ENCODE measurements at places on chromosomes 5 and 9.

- DNase-seq = no peak
Measured at GRCh38 chr5:17184588-17184987, 32.8 kb upstream of the BASP1 start.

DNA sequence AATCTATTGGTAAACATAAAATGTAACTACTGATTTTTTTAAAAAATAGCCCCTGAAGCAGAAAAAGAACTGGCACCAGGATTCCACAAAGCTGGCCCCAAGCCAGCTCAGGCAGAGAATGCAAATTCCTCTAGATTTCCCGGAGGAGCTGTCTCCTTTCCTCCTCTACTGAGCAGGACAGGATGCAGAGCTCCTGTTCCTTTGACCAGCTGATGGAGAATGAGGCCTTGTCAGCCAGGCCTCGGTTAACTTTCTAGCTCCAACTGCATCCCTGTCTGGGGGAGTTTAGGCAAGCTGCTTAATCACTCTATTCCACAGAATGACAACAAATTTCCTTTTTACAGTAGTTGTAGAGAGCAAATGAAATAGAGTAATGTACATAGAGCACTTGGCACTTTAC lies 155.5 kb downstream of the GNAQ start:
- no peak for DNase-seq

GRCh38 chr5:30874241-30875034 lies 319.0 kb upstream of the CDH6 start:
- DNase-seq = no peak

DNA sequence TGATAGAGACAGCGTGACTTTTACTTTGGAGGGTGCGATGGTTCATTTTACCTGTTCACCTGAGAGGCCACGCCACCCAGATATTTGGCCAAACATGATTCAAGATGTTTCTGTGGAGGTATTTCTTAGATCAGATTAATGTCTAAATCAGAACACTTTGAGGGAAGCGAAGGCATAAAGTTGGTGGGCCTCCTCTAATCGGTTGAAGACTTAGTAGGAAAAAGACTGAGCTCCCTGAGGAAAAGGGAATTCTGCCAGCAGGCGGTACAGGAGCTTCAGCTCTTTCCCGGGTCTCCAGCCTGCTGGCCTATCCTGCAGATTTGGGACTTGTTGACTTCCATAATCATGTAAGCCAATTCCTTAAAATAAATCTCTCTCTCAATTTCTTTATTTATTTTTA lies 7.0 kb upstream of the LAMC3 start:
- no peak for DNase-seq

GRCh38 chr5:113581388-113581787 lies 67.9 kb downstream of the YTHDC2 start:
- DNase-seq = no peak

DNA sequence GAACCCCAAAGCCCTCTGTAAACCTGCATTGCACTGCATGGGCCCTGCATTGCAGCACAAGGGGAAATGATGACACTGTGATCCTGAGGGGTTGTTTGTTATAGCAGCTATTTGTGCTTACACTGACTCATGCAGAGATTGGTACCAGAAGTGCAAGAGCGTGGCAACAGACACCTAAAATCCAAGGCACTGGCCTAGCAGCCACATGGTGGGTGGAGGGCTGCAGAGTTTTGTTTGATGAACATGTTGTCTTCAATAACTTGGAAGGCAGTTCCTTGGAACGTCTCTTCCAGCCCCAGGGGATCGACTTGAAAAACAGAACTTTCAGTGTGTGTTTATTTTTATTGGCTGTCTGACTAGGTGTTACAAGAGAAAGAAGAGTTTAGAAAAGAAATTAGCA lies 14.5 kb downstream of the FCN2 start:
- DNase-seq = no peak

DNA sequence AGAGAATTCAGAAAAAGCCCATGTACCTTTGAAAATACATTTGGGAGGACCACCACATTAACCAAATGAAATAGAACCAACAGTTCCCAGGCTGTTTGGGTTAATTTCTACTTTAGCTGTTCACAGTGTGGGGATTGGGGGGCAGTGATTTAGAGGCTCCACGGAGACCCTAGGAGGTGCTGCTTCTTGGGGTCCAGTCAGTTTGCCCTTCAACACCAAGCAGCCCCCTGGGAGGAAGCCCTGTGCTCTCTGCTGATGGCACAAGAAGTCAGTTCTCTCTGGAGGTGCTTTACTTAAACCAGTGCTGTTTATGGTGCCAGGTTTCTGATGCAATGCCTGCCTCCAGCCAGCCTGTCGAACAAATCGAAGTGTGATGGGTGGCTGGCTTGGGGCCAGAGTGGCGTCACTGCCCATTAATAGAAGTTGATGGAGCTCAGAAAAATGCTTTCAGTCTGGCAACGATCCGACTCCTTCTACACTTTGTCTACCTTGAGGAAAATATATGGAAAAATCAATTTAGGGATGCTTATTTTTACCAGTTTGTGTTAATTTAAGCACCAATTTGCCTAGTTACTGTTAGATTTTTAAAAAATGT lies 134.0 kb downstream of the SNX18 start:
- no peak for DNase-seq

GRCh38 chr9:123682746-123683145 lies 247.2 kb downstream of the DENND1A start:
- DNase-seq = no peak

DNA sequence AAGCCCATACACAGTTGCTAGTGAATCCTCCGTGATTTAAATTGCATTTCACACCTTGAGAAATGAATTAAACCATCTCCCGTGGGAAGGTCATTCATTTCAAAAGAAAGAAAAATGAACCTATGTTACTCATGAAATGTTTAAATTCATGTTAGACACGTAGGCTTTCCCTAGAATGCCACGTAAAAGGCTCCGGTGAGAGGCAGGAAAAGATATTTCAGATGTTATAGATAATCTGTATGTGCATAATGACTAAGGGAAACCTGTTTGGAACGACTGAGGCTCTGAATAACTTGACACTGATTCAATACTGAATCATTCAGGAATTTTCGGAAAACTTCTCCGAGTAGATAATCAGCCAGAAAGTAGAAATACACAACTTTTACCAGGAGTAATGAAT lies 134.3 kb upstream of the ICE1 start:
- DNase-seq = no peak

GRCh38 chr9:12717907-12718306 lies 24.7 kb downstream of the TYRP1 start:
- no peak for DNase-seq

GRCh38 chr5:1948663-1949191 lies 66.0 kb upstream of the IRX4 start:
- no peak for DNase-seq

GRCh38 chr5:151448038-151448985 lies 909 bp downstream of the SLC36A1 start:
- DNase-seq = no peak

DNA sequence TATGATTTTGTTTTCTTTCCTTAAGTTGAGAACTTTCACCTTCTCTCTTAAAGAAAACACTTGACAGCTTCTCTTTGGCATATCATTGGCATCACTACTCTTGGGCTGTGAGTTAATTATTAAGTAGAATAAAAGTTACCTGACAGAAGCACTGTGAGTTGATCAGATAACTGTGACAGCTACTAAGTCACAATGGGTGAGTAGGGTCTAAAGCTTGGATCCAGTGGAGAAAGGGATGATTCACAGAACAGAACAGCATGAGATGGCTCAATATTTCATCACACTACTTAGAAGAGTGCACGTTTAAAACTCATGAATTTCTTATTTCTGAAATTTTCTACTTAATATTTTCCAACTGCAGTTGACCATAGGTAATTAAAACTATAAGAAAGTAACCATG lies 268.5 kb upstream of the NMUR2 start:
- DNase-seq = no peak

GRCh38 chr5:44727100-44727499 lies 81.6 kb upstream of the MRPS30 start:
- DNase-seq = no peak

DNA sequence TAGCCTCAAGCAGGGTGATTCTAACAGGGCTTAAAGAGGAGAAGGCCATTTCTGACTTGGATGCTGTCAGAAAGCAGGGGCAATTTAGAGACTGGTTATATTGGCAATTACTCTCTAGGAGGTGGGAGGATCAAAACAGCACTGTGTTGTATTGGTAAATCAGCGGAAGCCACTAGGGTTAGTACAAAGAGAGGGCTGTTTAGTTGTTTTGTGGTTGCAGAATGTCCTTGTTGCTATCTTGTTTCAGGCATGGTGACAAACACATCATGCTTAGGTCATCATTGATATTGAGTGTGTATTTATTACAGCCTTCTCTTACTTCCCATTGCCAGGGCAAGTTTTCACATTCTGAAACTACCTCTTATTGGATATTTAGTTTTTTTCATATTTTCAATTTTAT lies 165.3 kb downstream of the TAF11L14 start:
- no peak for DNase-seq
